ENCODE measurements at places on chromosomes 2 and 18.
A peak's percentile ranks its signal among the peaks of the same experiment; 100 is the strongest.

- no peak for DNase-seq
Measured at GRCh38 chr2:165450156-165450555, 19.3 kb upstream of the CSRNP3 start.

- no peak for DNase-seq
Measured at GRCh38 chr18:9392726-9393125, 58.2 kb downstream of the TWSG1 start.

GRCh38 chr2:216916956-216917650 is 57.2 kb upstream of the TNP1 start:
- no peak for DNase-seq

DNA sequence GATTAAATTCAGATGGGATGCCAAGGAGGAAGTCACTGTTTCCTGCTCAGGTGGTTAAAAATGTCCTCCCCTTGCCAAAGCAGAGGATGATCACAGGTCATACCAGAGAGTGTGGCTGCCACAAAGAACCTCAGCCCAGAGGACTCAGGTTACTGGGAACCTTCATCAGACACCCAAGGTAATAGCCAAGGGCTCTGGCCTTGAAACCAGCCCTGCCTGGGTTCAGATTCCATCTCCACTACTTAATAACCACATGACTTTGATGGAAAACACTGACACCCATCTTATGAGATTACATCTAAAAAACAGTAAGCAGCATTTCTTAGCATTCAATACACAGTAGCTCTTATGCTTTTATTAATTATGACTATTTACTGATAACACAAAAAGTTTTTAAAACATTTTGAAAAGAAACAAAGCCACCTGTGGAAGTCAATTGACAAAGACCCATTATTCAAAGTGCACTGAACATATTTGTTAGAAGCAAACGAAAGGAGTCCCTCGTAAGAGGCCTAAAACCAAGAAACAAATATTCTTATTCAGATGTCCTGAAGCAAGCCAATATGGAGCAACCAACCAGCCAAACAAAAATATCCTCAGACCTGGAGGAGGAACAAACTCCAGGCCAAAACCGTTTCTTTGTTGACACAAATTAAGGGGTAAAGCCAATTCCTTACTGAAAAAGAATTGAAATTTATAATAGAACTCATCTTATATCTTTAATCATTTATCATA is 241.5 kb downstream of the RNF152 start:
- no peak for DNase-seq

DNA sequence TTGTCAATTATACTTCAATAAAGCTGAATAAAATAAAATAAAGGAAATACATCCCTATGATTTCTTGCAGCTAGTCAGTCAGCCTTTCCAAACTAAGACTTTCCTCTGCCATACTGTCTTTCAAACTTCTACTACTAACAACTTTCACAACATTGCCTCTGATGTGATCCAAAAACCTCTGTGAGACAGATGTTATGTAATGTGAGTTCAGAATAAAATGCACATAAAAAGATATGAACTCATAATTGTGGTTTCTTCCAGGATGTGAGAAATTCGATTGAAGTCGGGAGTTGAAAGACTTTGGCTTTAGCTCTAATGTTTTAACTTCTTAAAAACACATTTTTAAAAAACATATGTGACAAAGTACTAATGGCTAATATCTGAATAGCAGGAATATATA is 98.7 kb downstream of the PIGN start:
- no peak for DNase-seq

DNA sequence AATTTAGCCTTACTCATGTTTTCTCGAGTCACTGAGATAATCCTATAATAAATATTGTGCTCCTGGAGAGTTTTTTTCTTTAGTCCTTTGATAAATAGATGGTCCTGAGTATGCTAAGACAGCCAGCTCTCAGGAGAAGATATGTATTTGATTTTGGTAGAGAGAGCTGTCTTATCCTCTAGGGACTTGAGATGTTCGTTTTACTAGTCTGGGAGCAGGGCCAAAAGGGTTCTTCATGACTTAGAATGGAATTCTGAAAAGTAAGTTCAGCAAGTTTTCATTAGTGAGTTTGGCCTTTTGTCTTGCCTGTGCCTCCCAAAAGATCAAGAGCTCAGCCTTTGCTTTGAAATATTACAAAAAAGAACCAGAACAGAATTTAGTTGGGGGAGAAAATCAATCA is 246.7 kb downstream of the BABAM2 start:
- no peak for DNase-seq

GRCh38 chr18:45212181-45213039 is 402.9 kb upstream of the SLC14A2 start:
- peak; percentile 86 for DNase-seq

- DNase-seq, result no peak
Measured at GRCh38 chr2:42261518-42262195, 92.5 kb downstream of the EML4 start.

- no peak for DNase-seq
Measured at GRCh38 chr2:138298900-138299299, 202.7 kb upstream of the SPOPL start.

DNA sequence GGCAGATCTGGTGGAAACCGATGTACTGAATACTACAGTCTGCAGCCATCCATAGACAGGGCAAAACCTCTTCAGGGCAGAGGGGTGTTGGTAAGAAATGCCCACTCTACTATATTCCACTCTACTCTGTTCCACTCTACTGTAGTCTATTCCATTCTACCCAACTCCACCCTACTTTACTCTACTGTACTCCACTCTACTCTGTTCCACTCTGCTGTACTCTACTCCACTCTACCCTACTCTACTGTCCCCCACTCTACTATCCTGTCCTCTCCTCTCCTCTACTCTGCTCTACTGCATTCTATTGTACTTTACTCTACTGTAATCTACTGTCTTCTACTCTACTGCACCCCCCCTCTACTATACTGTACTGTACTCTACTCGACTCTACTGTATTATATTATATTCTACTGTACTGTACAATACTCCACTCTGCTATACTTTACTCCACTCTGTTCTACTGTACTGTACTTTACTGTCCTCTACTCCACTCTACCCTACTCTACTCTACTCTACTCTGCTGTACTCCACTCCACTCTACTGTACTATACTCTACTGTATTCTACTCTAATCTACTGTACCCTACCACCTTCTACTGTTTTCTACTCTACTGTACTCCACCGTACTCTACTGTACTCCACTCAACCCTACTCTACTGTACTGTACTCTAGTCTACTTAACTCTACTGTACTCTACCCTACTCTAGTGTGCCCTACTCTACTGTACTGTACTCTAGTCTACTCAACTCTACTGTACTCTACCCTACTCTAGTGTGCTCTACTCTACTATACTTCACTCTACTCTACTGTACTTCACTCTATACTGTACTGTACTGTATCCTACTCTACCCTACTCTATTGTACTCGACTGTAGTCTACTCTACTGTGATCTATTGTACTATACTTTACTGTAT is 17.0 kb upstream of the FOXI3 start:
- no peak for DNase-seq

GRCh38 chr2:25105336-25106085 is 62.9 kb downstream of the POMC start:
- DNase-seq, result no peak

DNA sequence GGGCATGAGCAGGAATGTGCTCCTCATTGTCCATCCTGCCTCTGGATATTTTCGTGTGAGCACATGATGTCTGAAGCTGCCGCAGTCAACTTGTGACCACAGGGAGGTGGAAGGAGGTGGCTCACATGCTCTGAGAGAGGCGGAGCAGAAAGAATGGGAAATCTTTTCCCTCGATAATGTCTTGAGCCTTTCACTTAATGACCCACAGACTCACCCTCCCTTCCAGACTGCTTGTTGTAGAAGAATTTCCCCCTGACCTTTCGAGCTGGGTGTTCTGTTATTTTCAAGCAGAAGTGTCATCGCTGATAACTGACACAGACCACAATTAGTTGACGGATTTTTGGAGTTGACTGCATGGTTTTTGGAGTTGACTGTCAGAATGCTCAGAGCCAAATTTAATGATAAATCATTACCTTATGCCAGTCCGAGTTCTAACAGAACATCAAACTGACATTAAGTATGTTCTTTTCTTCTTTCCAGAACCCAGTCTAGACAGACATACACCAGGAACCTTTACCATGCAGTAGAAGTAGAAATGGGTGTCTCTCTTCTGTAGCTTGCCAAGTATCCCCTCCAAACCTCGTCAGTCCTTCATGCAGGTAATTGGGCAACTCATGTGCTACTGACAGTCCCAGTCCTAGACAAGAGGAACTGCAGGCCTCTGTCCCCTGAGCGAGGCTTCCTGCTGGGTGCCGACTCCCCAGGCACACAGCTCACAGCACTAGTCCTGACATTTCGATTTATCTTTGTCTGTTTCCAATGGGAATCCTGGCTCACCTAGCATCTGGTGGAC is 29.4 kb upstream of the RTTN start:
- no peak for DNase-seq

DNA sequence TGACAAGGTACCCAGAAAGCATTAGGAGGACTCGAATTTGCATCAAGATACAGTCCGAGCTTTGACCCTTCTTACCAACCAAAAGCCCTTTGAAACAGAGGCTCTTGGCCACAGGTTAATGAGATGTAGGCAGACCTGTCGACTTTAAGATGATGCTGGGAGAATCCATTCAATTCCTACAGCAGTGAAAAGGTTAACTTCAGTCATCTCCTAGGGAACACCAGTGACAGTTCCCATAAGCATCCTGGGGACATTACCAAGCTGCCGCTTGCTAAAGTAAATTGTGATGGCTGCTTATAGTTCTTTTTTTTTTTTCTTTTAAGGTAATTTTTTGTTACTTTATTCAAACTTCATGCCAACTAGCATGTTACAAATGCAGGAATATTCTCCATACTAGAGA is 379.3 kb downstream of the SOX11 start:
- no peak for DNase-seq

GRCh38 chr18:54557958-54558357 is 33.1 kb upstream of the DYNAP start:
- DNase-seq, result no peak

DNA sequence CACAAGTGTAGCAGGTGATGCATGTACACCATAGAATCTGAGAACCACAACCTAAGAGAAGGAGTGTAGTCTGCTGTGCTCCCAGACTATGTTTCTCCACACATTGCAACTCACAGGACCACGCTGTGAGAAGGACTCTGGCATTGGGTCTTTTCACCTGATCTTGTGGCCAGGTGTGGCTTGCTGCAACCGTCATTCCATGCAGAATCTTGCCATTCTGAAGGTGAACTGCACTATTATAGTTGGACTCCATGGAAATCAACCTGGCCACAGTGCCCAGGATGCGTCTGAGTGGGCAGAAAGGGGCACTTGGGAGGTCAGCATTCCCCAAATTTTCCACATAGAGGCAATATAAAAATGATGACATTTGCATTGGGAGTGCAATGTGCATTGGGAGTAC is 122.2 kb downstream of the CAPN13 start:
- no peak for DNase-seq

DNA sequence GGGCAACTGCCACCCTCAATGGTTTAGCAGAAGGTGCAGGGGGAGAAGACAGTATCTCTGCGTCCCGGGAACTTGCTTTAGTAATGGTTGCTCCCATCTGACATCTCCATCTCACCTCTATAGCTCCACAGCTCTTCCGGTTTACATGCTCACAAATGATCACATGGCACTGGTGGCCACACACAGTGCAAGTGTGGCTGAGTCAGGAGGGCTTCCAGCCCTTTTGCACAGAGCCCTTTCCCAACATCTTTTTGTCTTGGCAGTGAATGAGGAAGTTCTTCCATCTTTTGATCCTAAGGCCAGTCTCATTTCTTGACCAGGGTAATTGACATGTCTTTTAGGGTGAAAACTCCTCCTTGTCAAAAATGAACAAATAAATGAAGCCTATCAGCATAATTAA is 347.7 kb downstream of the LPIN1 start:
- DNase-seq, result no peak

- DNase-seq, result no peak
Measured at GRCh38 chr2:240133401-240133800, 2.7 kb downstream of the COPS9 start.

DNA sequence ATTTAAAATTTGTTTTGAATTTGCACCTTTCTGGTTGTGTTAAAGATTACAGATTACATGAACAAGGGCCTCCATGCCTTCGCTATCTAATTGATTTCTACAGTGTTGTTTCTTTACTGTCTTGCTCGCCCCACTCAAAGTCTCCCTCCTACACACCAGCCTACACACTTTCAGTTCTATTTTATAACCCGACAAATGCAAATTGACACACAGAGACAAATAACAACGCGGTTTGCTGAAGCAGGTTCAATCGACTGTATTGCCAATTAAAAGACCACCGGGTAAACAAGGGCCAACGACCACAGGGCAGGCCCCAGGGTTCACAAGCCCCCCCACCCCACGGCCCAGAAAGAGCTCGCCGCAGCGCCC is 869 bp downstream of the STARD7 start:
- DNase-seq, result no peak

DNA sequence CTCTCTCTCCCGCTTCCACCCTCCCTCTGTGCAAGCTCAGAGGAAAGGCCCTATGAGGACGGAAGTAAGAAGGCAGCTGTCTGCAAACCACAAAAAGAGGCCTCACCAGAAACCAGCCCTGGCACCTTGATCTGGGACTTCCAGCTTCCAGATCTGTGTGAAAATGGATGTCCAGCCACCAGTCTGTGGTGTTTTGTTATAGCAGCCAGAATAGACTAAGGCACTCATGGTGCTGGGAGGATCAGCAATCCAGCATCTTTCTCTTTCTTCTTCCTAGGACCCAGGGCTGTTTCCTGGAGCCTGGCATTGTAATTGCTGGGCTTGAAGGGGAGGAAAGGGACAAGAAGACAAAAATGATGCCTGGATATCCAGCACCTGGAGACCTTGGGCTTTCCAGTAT is 122.5 kb downstream of the SOCS6 start:
- DNase-seq, result no peak

GRCh38 chr18:67144329-67144728 is 372.2 kb downstream of the DSEL start:
- no peak for DNase-seq

DNA sequence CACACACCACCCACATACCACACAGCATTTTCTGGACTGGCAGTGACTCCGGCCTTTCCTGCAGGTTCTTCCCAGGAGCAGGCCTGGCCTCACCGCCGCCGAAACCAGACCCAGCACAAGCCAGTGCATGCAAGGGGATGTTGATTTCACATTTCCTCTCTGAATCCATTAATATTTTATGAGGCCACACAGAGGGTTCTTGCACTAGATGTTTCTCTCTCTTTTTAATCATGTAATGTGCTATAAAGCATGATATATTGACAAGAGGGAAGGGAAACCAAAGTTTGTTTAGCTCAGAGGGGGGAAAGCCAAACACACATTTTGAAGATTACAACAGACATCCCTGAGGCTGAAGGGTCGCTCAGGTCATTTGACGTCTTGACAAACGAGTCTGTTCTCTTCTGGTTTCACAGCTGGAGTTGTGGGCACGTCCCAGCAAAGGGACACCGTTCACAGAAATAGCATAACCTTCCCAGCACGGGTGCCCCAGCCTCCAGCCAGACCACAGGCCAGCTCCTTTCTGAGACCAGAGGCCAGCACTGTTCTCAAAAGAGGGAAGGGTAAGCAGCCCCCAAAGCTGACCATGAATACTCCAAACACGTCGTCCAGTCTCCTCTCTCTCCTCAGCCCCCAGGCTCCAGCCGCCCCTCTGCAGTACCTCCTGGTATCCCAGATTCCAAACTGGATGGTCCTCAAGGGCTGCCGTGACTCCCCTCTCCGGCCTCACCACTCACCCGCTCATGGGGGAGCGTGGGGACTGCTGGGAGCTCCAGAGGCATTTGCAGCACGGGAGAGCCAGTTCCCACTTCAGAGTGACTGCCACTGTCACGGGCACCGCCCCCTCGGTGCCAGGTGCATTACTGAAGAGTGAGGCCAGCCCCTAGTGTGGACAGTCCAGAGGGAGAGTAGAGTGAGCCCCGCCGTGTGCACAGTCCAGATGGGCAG is 340.3 kb upstream of the SALL3 start:
- no peak for DNase-seq
